ENCODE measurements at places on chromosomes 7 and 10. TPM values are rescaled to one million over a fixed set of nuclear protein-coding genes. Genes with fewer than 3 reads are reported as not detected.
A peak's percentile ranks its signal among the peaks of the same experiment; 100 is the strongest.

- H3K27me3 ChIP-seq = no peaks in the 10 kb centered on the region
- peaks cover 7% of the 10 kb centered on the region for H3K36me3 ChIP-seq
- no peak overlapping the region for H3K4me3 ChIP-seq
- no peak for DNase-seq
- peaks cover 32% of the 10 kb centered on the region for H3K4me1 ChIP-seq
- H3K27ac ChIP-seq = no peak overlapping the region
Observed at GRCh38 chr7:156669035-156669828, 28.7 kb downstream of the RNF32 start.

- peaks cover 4% of the 10 kb centered on the region for H3K27me3 ChIP-seq
- peaks cover 18% of the 10 kb centered on the region for H3K4me1 ChIP-seq
- H3K4me3 ChIP-seq = no peak overlapping the region
- peak; percentile 27 for DNase-seq
- no peak overlapping the region for H3K27ac ChIP-seq
Observed at GRCh38 chr7:37832194-37832593, 16.2 kb upstream of the NME8 start.

DNA sequence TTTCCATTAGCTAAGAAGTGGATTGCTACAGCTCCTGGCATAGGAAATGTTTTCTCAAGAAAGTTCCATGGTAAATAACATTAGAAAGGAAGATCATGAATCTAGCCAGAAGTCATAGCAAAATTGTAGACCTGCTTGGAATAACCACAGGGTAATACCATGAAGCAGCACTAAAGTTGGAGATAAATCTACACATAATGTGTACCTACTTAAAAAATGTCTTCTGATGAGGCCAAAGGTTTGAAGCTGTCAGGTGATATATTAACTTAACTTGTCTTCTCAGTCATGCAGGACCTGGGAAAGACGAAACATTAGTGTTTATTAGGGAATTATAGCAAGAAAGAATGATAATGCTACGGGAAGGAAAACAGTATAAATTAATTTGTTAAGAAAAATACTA lies 6.3 kb downstream of the CISD1 start:
- peaks cover 10% of the 10 kb centered on the region for H3K4me1 ChIP-seq
- H3K27me3 ChIP-seq = no peaks in the 10 kb centered on the region
- DNase-seq = no peak
- H3K4me3 ChIP-seq = no peak overlapping the region
- H3K36me3 ChIP-seq = peaks cover 11% of the 10 kb centered on the region

DNA sequence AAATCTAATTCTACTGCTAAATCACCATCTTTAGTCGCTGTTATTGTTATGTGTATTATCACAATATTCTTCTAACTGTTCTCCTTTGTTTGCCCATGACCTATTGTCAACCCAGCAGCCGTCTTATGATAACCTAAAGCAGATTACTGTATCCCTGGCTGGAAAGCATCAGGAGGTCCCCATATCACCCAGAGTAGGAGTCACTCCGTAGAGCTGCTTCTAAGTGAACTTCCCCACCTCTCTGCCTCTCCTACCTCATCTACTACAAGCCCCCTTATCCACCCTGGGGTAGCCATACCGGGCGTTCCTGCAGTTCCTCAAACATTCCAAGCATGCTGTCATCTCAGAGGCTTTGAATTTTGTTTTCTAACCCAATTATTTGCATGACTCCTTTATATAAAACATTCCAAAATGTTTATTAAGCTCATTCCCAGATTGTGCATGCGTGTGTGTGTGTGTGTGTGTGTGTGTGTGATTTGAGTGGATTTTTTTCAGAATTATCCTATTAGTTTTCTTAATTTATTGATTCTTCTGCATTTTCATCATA lies 39.7 kb downstream of the POU6F2 start:
- H3K27ac ChIP-seq = peak overlapping the region; percentile 60
- H3K27me3 ChIP-seq = no peaks in the 10 kb centered on the region
- DNase-seq = no peak
- peaks cover 31% of the 10 kb centered on the region for H3K4me1 ChIP-seq
- peaks cover under 1% of the 10 kb centered on the region for H3K36me3 ChIP-seq

- H3K4me1 ChIP-seq = no peaks in the 10 kb centered on the region
- H3K36me3 ChIP-seq = peaks cover 2% of the 10 kb centered on the region
- H3K4me3 ChIP-seq = no peak overlapping the region
- peaks cover 1% of the 10 kb centered on the region for H3K27me3 ChIP-seq
- DNase-seq = no peak
Observed at GRCh38 chr7:158075633-158076001, 512.0 kb downstream of the PTPRN2 start.

DNA sequence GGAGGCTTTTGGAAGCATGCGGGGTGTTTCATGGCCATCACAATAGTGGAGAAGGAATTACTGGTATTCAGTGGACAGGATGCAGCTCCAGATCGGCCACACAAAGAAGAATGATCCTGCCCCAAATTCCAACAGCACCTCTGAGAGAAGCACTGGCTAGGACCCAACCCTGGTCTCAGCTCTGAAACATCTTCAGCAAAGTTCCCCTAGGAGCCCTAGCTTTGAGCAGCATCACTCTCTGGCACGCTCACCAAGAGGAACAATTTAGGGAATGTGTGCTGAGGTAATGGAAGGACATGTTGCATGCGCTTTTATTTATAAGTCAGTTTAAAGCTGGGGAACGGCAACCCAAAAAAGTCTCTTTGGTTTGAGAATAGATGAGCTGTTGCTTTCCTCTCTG lies 5.5 kb upstream of the OPN1SW start:
- H3K4me1 ChIP-seq = peaks cover 6% of the 10 kb centered on the region
- H3K36me3 ChIP-seq = no peaks in the 10 kb centered on the region
- no peak for DNase-seq
- peaks cover 7% of the 10 kb centered on the region for H3K27me3 ChIP-seq

GRCh38 chr7:84844771-84845170 lies 342.1 kb downstream of the SEMA3D start:
- no peaks in the 10 kb centered on the region for H3K4me1 ChIP-seq
- no peaks in the 10 kb centered on the region for H3K27me3 ChIP-seq
- no peaks in the 10 kb centered on the region for H3K36me3 ChIP-seq
- H3K4me3 ChIP-seq = no peak overlapping the region
- no peak for DNase-seq

GRCh38 chr10:132940791-132941465 lies 1.4 kb downstream of the CFAP46 start:
- H3K4me3 ChIP-seq = peak overlapping the region; percentile 68
- H3K27ac ChIP-seq = no peak overlapping the region
- no peaks in the 10 kb centered on the region for H3K36me3 ChIP-seq
- peaks cover 7% of the 10 kb centered on the region for H3K4me1 ChIP-seq
- DNase-seq = no peak
- peaks cover 10% of the 10 kb centered on the region for H3K27me3 ChIP-seq

- H3K4me1 ChIP-seq = peaks cover 23% of the 10 kb centered on the region
- no peak overlapping the region for H3K27ac ChIP-seq
Observed at GRCh38 chr7:24576171-24577025, 3.1 kb downstream of the PALS2 start.

DNA sequence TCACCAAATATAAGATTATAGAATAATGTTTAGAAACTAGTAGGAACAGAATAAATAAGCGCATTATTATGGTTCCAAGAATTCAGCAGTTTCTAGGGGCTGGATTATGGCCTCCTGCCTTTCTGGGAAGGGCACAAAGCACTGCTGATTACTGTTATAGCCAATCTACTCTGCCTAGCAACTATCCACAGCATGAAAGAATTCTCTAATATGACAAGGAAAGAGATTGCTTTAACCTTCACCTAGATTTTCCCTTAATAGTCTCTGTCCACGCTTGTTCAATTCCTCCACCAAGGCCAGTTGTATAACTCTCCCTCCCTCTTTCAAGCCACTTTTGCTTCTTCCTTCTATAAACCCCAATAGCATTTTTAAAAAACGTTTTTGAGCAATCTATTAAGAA lies 1033.6 kb upstream of the LRRTM3 start:
- H3K36me3 ChIP-seq = no peaks in the 10 kb centered on the region
- H3K4me3 ChIP-seq = no peak overlapping the region
- peaks cover 13% of the 10 kb centered on the region for H3K4me1 ChIP-seq
- no peak for DNase-seq
- H3K27me3 ChIP-seq = no peaks in the 10 kb centered on the region

DNA sequence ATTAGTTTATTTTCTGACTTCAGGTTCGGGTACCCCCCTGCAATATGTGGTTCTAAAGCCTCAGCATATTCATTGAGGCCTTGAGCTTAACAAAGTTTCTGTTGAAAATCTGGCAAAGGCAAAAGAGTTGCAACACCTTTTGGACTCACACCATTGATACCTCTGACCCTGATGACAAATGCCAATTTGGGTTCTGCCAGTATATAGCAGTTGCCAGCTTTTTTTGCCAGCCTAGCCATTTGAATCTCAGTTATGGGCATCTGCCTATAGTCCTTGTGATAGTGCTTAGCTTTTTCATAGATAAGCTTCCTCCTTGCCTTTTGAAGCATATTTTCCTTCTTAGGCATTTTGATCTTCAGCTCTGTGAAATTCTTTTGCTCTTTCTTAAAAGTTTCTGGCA lies 31.9 kb downstream of the LIPJ start:
- H3K27me3 ChIP-seq = peaks cover 10% of the 10 kb centered on the region
- no peaks in the 10 kb centered on the region for H3K4me1 ChIP-seq
- no peak overlapping the region for H3K27ac ChIP-seq
- no peak overlapping the region for H3K4me3 ChIP-seq
- no peaks in the 10 kb centered on the region for H3K36me3 ChIP-seq

GRCh38 chr7:144050093-144050492 lies 1.3 kb downstream of the OR2A5 start:
- H3K4me3 ChIP-seq = no peak overlapping the region
- H3K27me3 ChIP-seq = peaks cover 7% of the 10 kb centered on the region
- no peak for DNase-seq
- peaks cover 6% of the 10 kb centered on the region for H3K4me1 ChIP-seq

DNA sequence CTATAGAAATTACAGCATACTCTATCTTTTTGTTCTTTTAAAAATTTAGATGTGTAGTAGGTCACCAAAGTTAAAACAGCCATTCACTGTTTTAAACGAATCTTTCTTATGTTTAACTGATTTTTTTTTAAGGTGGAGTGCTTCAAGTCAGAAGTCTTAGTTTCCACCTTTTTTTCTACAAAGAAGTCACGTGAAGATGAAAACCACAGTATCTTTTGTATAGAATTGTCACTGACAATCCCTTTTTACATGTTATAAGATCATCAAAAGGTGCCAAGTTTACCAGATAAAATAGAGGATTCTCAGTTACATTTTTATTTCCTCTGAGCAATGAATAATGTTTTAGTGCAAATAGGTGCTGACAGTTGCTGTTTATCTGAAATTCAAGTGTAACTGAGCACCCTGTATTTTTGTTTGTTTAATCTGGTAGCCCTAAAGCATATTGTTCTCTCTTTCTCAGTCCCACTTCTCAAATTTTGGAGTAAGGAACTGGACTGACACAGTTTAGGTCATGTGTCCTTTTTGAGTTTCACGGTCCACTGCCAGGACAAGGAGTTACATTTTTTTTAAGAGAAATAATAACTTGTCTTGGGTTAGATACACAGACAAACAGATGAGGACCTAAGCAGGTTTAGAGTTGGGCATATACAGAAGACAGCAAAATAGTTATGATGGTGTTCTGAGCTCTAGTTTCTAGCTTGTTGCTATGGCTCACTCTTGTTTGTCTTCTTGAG lies 233.2 kb upstream of the MBL2 start:
- no peak for DNase-seq
- peaks cover 29% of the 10 kb centered on the region for H3K4me1 ChIP-seq
- H3K36me3 ChIP-seq = peaks cover 6% of the 10 kb centered on the region
- no peak overlapping the region for H3K4me3 ChIP-seq

- H3K4me3 ChIP-seq = no peak overlapping the region
- peaks cover 2% of the 10 kb centered on the region for H3K4me1 ChIP-seq
- no peak for DNase-seq
- peaks cover 36% of the 10 kb centered on the region for H3K27me3 ChIP-seq
Observed at GRCh38 chr7:142606081-142606480, 143.2 kb upstream of the PRSS1 start.

DNA sequence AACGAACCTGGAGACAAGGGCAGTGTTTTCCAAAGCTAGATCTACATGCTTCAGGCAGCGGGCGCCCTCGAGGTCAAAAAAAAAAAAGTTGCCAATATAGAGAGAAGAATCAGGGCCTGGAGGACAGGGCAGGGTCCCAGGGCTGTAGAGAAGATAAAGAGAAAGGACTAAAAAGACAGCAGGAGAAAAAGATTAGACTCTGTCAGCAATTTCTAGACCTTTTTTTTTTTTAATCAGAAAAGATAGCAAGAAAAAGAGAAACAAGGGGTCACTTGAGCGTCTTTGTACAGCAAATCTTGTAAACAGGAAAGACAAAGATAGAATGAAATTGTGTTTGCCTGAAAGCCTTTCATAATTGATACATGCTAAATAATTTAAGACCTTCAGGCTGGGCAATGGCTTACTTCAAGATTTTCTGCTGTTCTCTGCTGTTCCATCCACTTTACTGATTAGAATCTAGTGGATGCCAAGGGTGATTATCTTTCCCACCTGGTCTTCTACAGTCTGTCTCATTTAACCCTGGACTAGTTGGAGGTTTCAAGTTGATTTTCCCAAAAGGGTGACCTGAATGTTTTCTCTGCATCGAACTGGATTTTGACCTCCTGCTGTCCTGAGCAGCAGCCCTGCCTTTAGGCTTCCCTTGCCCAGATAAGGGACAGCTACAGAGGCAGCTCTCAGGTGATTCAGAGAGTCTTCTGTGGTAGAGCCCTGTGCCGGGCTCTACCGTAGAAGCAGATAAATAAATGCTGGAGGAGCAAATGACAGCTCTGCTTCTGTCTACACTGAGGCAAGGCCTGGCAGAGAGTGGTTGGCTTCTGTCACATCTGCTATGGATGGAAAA lies 5.1 kb downstream of the LMOD2 start:
- H3K27me3 ChIP-seq = no peaks in the 10 kb centered on the region
- peaks cover 9% of the 10 kb centered on the region for H3K4me1 ChIP-seq
- H3K36me3 ChIP-seq = no peaks in the 10 kb centered on the region
- no peak overlapping the region for H3K27ac ChIP-seq
- H3K4me3 ChIP-seq = no peak overlapping the region

DNA sequence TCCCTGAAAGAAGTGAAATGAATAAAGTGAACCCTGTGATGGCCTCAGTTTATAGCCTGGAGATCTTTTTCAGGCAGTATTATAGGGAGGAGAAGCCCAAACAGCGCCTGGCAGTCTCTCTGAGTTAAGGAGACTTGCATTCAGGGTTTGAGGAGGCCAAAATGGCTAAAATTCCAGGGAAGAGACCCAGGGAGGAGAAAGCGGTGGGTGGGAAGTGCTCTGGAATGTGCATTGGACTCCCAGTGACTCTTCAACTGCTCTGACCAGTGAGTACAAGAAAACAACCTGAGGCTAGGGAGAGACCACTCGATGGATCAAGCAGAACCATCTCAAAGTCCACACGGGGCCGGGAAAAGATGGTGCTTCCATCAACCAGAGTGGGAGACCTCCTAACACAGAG lies 35.3 kb upstream of the EPHB6 start:
- H3K27ac ChIP-seq = no peak overlapping the region
- H3K4me3 ChIP-seq = no peak overlapping the region
- no peaks in the 10 kb centered on the region for H3K4me1 ChIP-seq
- H3K27me3 ChIP-seq = peaks cover 6% of the 10 kb centered on the region

DNA sequence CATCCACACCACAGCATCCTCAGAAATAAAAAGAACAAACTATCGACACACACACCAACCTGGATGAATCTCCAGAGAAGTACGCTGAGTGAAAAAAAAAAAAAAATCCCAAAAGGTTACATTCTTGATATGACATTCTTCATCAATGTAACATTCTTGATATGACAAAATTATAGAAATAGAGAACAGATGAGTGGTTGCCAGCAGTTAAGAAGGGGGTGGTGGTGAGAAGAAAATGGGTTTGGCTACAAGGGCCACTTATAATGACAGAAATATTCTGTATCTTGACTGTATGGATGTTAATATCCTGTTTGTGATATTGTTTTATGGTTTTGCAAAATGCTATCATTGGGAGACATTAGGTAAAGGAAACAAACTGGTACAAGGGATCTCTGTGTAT lies 36.9 kb downstream of the VSTM4 start:
- no peak overlapping the region for H3K27ac ChIP-seq

Gene DTX2
- 18.9 TPM for total RNA-seq

Gene TMEM236
- 0.04 TPM for total RNA-seq

Gene PRKAR2B
- 7.8 TPM for total RNA-seq

Gene HOXA7
- 17.9 TPM for total RNA-seq

Gene AFAP1L2
- total RNA-seq = 5.7 TPM

All from mesothelial cell of epicardium (in vitro differentiated cells).